ENCODE measurements at places on chromosomes 16 and 17. TPM values are rescaled to one million over a fixed set of nuclear protein-coding genes. Genes with fewer than 3 reads are reported as not detected.

Gene MT1M
- 1.5 TPM for total RNA-seq

GRCh38 chr17:72719578-72720493, 372.7 kb downstream of the SLC39A11 start:
- no peaks in the 10 kb centered on the region for H3K27me3 ChIP-seq
- H3K4me1 ChIP-seq = peaks cover 47% of the 10 kb centered on the region
- H3K36me3 ChIP-seq = no peaks in the 10 kb centered on the region
- H3K4me3 ChIP-seq = no peak overlapping the region

GRCh38 chr17:27319541-27320221, 25.8 kb downstream of the WSB1 start:
- no peak overlapping the region for H3K27ac ChIP-seq
- no peaks in the 10 kb centered on the region for H3K27me3 ChIP-seq
- peaks cover 16% of the 10 kb centered on the region for H3K36me3 ChIP-seq
- DNase-seq = no peak
- peaks cover 11% of the 10 kb centered on the region for H3K4me1 ChIP-seq

DNA sequence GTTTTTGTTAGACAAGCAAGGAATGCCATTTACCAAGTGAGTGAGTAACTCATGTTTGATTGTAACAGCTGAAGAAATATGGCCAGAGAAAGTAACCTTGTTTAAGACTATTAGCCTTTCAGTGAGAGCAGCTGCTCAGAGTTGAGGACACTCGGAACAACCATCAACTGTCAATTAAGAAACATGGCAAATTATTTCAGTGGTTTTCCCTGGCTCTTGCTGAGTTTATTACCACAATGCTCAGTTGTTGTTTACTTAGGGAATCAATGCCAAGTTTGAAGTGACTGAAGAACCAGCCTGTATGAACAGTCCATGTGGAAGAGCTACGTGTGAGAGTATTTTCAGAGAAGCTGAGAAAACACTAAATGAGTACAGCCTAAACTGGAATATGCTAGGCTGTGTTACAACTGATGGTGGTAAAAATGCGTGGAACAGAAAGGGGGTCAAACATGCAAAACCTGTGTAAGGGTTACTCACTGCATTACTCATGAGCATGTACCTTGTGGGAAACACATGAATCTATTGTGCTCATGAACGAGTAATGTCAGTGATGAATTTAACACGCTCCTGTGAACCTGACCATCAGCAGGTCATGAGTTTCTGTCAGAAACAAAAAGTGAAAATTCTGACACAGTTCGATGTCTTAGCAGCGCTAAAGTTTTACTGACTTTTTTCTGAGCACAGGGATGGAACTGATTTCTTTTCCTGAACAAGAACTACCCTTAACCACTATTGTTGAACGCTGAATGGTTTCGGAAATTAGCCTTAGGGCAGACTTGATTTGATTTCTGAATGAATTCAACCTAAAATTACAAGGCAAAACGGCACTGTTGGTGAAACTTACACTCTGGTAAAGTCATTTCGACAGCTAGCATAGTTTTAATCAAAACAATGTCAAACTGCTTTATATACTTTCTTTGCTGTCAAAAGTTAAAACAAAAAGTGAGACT, 33.5 kb downstream of the GNA13 start:
- H3K36me3 ChIP-seq = no peaks in the 10 kb centered on the region
- peak overlapping the region; percentile 93 for H3K27ac ChIP-seq
- peak; percentile 97 for DNase-seq
- peaks cover 63% of the 10 kb centered on the region for H3K4me1 ChIP-seq
- H3K27me3 ChIP-seq = no peaks in the 10 kb centered on the region
- peak overlapping the region; percentile 58 for H3K4me3 ChIP-seq

- no peak overlapping the region for H3K4me3 ChIP-seq
- H3K27me3 ChIP-seq = no peaks in the 10 kb centered on the region
- H3K27ac ChIP-seq = no peak overlapping the region
- no peak for DNase-seq
- no peaks in the 10 kb centered on the region for H3K36me3 ChIP-seq
- H3K4me1 ChIP-seq = no peaks in the 10 kb centered on the region
These were observed 48.0 kb downstream of the TEKT5 start for GRCh38 chr16:10646581-10647263.

DNA sequence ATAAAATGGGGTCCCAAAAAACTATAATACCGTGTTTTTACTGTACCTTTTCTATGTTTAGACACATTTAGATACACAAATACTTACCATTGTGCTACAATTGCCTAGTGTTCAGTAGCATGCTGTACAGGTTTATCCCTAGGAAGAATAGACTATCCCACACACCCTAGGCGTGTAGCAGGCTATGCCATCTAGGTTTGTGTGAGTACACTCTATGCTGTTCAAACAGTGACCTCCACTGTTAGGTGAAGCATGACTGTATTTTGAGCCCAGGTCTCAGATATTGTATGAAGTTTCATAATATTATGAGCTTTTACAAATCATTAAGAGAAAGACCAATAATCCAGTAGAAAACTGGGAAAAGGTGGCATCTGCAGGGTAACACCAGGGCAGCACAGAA, 23.6 kb downstream of the MILR1 start:
- no peak overlapping the region for H3K4me3 ChIP-seq
- no peak overlapping the region for H3K27ac ChIP-seq
- H3K36me3 ChIP-seq = peaks cover 5% of the 10 kb centered on the region
- no peaks in the 10 kb centered on the region for H3K27me3 ChIP-seq
- DNase-seq = no peak

Measured in PC-3 (cell line).